DND-41 (cell line): ENCODE measurements at places on chromosomes 4 and X.

DNA sequence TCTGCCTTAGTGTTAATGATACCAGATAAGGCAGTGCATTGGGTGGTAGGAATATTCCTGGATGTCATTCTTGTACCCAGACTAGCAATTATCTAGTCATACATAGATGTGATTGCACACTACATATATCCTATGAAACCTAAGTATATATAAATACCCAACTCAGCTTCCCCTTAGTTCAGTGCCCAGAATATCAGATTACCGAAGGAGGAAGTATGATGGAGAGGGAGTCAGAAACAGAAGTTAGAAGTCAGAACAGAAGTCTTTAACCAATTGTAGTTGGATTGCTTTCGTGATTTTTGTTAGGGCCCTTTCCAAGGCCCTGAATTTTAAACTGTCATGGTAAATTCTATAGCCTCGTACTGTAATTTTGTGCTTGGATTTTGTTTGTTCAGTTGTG, 42.9 kb downstream of the MOB1B start:
- no peak for DNase-seq

- DNase-seq: peak; percentile 68
Observed at GRCh38 chrX:46573331-46573891, at the start of gene CHST7. Gene CHST7 (plus strand): TSS chrX:46573765. CDS start chrX:46573932, 167 bp downstream.

GRCh38 chrX:134725103-134725690, 66.9 kb upstream of the PLAC1 start:
- DNase-seq: no peak

- no peak for DNase-seq
Observed at GRCh38 chr4:148224476-148224875, 217.7 kb downstream of the NR3C2 start.

- no peak for DNase-seq
Observed at GRCh38 chrX:151419782-151420181, 22.8 kb downstream of the VMA21 start.

DNA sequence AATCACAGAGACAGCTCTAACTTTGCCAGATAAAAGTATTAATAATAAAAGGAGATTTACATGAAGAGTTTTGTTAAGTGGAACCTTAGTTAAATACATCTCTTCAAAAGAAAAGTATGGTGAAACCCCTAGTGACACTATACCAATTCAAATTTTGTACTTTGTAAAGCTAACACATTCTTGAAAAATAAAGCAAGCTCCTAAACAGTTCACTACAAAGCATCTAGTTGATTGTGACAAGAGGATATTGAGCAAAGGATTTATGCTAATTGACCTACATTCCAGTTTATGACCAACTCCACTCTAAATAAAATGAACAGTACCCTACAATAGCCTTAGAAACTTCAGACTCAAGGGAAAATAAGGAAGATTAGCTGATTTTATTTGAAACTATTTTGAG, 69.4 kb upstream of the WDR17 start:
- DNase-seq: no peak

GRCh38 chr4:173522160-173522950, 7.7 kb downstream of the HAND2 start:
- DNase-seq: no peak

GRCh38 chrX:55201930-55202579, 18.1 kb upstream of the PAGE5 start:
- no peak for DNase-seq

DNA sequence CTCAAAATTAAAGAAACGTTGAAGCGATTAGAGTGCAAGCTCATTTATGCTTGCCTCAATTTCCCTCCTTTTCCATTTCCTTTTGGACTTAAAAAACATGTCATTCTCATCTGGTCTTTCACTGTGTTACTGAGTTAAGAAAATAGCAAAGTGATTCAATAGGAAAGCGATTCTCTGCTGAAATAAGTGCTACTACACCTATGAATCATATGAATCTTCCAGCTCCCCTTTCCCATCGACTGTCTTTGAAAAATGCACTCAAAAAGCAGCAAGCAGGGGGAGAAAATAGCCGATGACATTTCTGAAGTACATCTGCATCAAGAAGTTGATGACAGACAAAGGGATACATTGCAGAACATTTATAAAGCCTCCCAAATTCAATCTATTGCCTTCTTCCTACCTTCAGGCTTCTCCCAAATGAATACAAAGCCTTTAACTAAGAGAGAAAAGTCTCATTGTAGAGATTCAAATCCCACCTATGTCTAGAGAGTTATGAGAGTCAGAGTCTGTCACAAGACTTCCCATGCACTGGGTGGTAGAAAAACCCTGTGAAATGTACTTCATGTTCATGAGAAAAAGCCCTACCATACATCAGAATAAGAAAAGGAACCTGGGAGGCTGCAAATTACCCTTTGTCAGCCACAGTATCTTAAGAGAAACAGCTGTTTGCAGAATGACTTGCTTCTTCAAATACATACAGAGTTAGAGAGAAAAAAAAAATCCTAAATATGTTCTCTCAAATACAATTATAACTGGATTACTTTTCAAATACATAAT, 78.9 kb downstream of the MBNL3 start:
- no peak for DNase-seq

- no peak for DNase-seq
Observed at GRCh38 chrX:40457406-40457805, 123.4 kb upstream of the ATP6AP2 start.

- no peak for DNase-seq
Observed at GRCh38 chr4:94284889-94285288, 57.7 kb downstream of the HPGDS start.

DNA sequence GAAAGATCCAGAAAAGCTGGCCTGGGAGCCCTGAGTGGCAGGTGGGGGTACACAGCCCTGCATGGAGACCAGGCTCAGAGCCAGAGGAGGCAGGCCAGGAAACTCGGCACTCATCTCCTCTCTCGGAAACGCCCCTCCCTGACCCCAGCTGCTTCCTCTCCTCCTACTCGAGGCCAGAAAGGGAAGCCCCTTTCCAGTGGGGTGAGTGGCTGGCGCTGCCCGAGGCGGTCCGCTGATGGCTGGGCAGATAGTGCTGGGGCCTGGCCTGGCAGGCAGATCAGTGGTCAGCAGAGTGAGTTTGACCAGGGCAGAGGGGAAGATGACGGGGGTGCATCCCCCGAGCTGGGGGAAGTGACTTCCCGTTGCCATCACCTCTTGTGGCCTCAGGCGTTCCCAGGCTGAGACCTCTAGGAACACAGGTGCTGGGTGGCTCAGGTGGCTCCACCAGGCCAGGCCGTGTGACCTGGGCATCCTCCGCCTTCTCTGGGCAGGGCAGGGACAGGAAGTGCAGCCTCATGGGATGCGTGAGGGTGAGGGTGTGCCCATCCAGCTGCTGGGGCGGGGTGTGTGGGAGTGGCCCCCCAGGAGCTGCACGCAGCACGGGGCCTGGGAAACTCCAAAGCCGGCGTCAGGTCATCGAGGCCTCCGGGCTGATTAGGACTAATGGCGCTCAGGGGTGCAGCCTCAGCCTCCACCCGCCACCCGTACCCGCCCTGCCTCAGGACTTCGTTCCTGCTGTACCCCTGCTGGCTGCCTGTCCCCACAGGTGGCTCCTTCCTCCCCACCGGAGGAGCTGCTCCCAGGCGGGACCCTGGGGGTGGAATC, 5.7 kb downstream of the SH3BP2 start:
- DNase-seq: no peak

DNA sequence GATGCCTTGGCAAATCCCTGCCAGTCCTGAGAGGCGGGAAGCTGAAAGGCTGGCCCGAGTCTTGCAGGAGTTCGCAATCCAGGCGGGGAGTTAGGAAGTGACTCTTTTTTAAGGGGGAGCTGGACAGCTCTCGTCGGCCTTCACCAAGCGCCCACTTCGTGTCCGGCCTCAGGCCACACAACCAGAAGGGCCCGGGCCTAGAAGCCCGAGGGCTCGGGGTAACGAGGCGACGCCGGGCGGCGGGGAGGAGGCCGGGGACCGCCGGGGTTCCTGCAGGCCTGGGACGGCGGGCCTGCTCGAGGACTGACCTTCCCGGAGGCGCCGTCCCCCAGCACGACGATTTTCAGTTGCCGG, 395 bp downstream of the RAB28 start:
- DNase-seq: peak; percentile 48
